ENCODE measurements at places on chromosomes 7 and 10.
A peak's percentile ranks its signal among the peaks of the same experiment; 100 is the strongest.

- peaks cover 7% of the 10 kb centered on the region for H3K27me3 ChIP-seq
- H3K36me3 ChIP-seq = no peaks in the 10 kb centered on the region
- no peak for DNase-seq
- no peak overlapping the region for H3K27ac ChIP-seq
- H3K4me3 ChIP-seq = no peak overlapping the region
Observed at GRCh38 chr7:107658467-107658866, 2.2 kb upstream of the SLC26A4 start.

DNA sequence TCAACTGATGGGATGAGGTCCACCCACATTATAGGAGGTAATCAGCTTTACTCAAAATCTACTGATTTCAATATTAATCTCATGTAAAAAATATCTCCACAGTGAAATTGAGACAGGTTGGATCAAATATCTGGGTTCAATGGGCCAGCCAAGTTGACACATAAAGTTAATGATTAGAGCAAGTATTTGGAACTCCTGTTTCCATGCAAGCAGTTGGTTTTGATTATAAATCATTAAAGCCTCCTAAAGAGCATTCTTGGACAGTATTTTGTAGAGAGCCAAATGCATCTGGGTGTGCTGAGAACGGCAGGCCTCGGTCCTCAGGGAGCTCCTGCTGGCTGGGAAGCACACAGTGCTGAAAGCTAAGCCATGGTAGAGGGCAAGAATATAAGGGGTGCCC, 126.9 kb upstream of the BTBD16 start:
- H3K4me1 ChIP-seq = no peaks in the 10 kb centered on the region
- no peak overlapping the region for H3K27ac ChIP-seq
- H3K4me3 ChIP-seq = no peak overlapping the region

GRCh38 chr7:150879345-150879744, 27.0 kb downstream of the AOC1 start:
- peaks cover 5% of the 10 kb centered on the region for H3K4me1 ChIP-seq
- peaks cover 26% of the 10 kb centered on the region for H3K27me3 ChIP-seq
- no peak for DNase-seq
- no peak overlapping the region for H3K4me3 ChIP-seq
- no peak overlapping the region for H3K27ac ChIP-seq
- H3K36me3 ChIP-seq = peaks cover 11% of the 10 kb centered on the region

GRCh38 chr10:24723386-24723787, 300 bp downstream of the ARHGAP21 start:
- DNase-seq = no peak
- H3K4me3 ChIP-seq = peak overlapping the region; percentile 53
- peaks cover 2% of the 10 kb centered on the region for H3K4me1 ChIP-seq
- H3K27ac ChIP-seq = no peak overlapping the region
- H3K27me3 ChIP-seq = no peaks in the 10 kb centered on the region
- no peaks in the 10 kb centered on the region for H3K36me3 ChIP-seq

GRCh38 chr10:90930070-90930837, 9.4 kb upstream of the ANKRD1 start:
- no peak for DNase-seq
- H3K27me3 ChIP-seq = peaks cover 3% of the 10 kb centered on the region
- H3K4me1 ChIP-seq = peaks cover 8% of the 10 kb centered on the region
- H3K27ac ChIP-seq = peak overlapping the region; percentile 57
- no peak overlapping the region for H3K4me3 ChIP-seq

GRCh38 chr10:93874309-93875031, 19.3 kb upstream of the SLC35G1 start:
- no peak for DNase-seq
- peaks cover 45% of the 10 kb centered on the region for H3K27me3 ChIP-seq
- H3K36me3 ChIP-seq = no peaks in the 10 kb centered on the region
- H3K4me1 ChIP-seq = peaks cover 2% of the 10 kb centered on the region
- H3K27ac ChIP-seq = no peak overlapping the region

DNA sequence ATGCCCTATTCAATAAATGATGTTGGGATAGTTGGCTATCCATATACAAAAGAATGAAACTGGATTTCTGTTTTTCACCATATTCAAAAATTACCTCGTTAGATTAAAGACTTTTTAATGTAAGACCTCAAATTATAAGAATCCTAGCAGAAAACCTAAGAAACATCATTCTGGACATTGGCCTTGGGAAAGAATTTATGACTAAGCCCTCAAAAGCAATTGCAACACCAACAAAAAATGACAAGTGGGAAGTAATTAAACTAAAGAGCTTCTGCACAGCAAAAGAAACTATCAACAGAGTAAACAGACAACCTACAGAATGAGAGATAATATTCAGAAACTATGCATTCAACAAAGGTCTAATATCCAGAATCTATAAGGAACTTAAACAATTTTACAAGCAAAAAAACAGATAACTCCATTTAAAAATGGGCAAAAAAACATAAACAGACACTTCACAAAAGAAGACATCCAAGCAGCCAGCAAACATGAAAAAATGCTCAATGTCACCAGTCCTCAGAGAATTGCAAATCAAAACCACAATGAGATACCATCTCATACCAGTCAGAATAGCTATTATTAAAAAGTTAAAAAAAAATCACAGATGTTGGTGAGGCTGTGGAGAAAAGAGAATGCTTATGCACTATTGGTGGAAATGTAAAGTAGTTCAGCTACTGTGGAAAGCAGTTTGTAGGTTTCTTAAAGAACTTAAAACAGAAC, 309.8 kb downstream of the AHR start:
- H3K4me3 ChIP-seq = no peak overlapping the region
- DNase-seq = no peak
- no peaks in the 10 kb centered on the region for H3K36me3 ChIP-seq
- H3K4me1 ChIP-seq = no peaks in the 10 kb centered on the region
- no peaks in the 10 kb centered on the region for H3K27me3 ChIP-seq

DNA sequence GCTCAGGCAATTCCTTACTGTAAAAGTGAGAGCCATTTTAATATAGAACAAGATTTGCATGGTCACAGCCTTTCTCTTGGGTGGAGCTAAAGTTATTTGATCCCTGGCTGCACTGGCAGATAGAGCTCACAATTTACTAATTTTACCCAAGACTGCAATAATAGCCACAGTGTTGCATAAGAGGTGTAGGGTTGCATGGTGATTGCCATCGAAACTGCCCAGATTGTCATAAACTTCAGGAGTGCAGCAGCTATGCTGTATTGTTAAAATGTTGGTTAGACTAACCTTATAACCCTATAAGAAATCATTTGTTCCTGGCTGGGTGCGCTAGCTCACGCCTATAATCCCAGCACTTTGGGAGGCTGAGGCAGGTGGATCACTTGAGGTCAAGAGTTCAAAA, 50.0 kb downstream of the VCL start:
- DNase-seq = no peak
- H3K36me3 ChIP-seq = peaks cover 23% of the 10 kb centered on the region
- no peak overlapping the region for H3K27ac ChIP-seq
- no peaks in the 10 kb centered on the region for H3K27me3 ChIP-seq
- no peak overlapping the region for H3K4me3 ChIP-seq

- no peaks in the 10 kb centered on the region for H3K36me3 ChIP-seq
- H3K27me3 ChIP-seq = no peaks in the 10 kb centered on the region
- no peak overlapping the region for H3K27ac ChIP-seq
- no peaks in the 10 kb centered on the region for H3K4me1 ChIP-seq
Observed at GRCh38 chr7:14754631-14755030, 147.9 kb downstream of the DGKB start.

- DNase-seq = no peak
- no peak overlapping the region for H3K4me3 ChIP-seq
- no peaks in the 10 kb centered on the region for H3K27me3 ChIP-seq
- no peak overlapping the region for H3K27ac ChIP-seq
- H3K36me3 ChIP-seq = peaks cover 25% of the 10 kb centered on the region
Observed at GRCh38 chr7:1156782-1157535, 3.0 kb downstream of the ZFAND2A start.

GRCh38 chr7:143499743-143500348, 22.2 kb downstream of the TAS2R41 start:
- H3K27ac ChIP-seq = no peak overlapping the region
- no peaks in the 10 kb centered on the region for H3K27me3 ChIP-seq
- no peaks in the 10 kb centered on the region for H3K4me1 ChIP-seq

GRCh38 chr7:142383841-142384492, 126.1 kb upstream of the PRSS58 start:
- H3K4me1 ChIP-seq = peaks cover 12% of the 10 kb centered on the region
- no peaks in the 10 kb centered on the region for H3K36me3 ChIP-seq
- DNase-seq = no peak
- H3K27ac ChIP-seq = no peak overlapping the region

DNA sequence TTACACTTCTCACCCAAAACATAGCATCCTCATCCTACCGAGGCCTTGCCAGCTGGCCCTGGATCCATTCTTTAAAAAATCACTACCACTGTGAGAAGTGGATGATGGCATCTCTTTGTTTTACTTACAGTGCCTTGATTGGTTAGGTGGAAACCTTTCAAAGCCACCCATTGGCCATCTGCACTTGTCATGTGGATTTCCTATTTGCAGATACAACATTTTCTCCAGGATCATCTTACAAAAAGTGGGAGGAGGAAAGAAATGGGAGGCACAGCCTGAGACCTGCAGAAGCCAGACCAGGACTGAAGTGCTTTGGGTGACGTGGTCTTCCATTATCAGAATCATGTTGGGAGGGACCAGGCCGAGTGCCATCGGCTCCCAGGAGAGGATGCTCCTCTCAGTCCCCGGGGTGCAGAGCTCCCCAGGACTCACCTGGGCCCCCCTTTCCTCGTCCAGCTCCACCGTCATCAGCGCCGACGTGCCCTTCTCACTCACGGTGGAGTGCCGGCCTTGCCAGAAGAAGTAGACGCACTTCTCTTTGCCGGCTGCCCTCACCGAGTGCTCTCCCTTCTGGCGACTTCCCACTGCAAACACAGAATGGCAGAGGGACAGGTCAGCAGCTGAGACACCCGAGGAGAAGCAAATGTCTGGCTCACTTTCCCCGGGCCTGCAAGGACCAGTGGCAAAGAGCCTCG, 161.2 kb downstream of the SVIL start:
- H3K36me3 ChIP-seq = peaks cover 4% of the 10 kb centered on the region
- H3K4me3 ChIP-seq = no peak overlapping the region
- H3K27ac ChIP-seq = peak overlapping the region; percentile 44
- no peaks in the 10 kb centered on the region for H3K27me3 ChIP-seq

GRCh38 chr7:36278069-36278619, 111.5 kb upstream of the ANLN start:
- H3K4me1 ChIP-seq = peaks cover 13% of the 10 kb centered on the region
- H3K27me3 ChIP-seq = peaks cover 20% of the 10 kb centered on the region
- no peak overlapping the region for H3K27ac ChIP-seq

DNA sequence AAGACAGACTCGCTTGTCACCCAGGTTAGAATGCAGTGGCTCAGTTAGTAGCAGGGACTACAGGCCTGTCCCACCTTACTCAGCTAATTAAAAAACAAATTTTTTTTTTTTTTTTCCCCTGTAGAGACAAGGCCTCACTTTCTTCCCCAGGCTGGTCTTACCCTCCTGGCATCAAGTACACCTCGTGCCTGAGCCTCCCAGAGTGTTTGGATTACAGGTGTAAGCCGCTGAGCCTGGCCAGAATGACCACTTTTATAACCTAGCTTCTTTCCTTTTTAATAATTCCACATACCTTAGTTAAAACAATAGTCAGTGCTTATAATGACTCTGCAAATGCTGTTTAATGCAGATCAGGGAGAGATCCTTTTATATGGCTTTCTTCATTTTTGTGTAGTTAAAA, 31.3 kb downstream of the RSBN1L start:
- peaks cover 14% of the 10 kb centered on the region for H3K36me3 ChIP-seq
- no peak for DNase-seq
- no peak overlapping the region for H3K4me3 ChIP-seq
- no peak overlapping the region for H3K27ac ChIP-seq

Data from stimulated activated naive B cell treated with anti-CD40 and anti-IgM and Interleukin-4, amounts not matched to agents 10 μg/mL and 1 μg/mL and 100 μg/mL, for 72 hours (primary cell).